ENCODE measurements at places on chromosomes 7 and 10.

DNA sequence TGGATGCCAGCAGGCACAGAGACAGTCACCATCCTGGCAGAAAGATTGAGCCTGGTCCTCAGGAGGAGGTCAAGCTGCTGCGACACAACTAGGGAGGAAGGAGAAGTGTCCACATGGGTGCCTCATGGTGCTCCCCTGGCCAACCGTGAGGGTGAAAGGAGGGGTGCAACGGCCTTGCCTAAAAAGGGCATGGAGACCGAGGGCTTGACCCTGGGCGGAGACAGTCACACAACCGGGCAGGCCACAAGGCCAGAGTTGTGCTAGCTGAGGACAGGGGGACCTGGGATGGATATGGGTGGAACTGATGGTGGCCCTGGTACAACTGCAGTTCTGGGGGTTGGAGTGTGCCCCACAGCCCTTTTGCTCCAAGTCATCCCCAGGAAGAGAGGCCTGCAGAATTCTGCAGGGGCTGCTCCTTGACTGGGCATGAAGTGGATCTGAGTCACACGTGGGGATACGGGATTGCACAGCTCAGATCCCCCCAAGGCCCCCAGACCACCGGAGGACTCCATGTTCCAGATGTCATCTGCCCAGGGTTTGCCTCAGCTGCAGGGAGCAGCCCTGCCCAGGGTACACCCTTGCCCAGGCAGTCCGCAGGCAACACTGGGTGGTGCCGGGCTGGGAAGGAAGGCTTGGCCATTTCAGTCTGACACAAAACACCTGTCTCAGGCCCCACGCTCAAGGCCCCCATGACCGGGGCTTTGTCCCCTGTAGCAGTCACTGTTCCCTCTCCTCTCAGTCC is 602.3 kb upstream of the MGMT start:
- DNase-seq: no peak

DNA sequence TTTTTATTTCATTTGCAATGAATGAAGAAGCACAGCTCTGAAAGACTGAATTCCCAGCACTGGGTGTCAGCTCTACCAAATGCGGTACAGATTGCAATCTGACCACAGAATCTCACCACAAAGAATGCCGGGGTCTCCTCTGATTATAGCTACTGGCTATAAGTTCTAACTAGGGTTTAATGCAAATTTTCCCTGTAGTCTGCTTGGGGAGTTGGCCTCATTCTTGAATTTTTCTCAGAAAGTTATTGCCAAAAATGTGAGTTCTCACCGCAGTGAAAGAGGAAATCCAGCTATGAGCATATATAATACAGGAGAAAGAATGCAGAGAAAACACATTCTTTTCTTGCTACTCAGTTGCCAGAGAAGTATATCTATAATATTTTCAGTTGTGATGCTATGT is 1255.7 kb upstream of the LRRTM3 start:
- no peak for DNase-seq

DNA sequence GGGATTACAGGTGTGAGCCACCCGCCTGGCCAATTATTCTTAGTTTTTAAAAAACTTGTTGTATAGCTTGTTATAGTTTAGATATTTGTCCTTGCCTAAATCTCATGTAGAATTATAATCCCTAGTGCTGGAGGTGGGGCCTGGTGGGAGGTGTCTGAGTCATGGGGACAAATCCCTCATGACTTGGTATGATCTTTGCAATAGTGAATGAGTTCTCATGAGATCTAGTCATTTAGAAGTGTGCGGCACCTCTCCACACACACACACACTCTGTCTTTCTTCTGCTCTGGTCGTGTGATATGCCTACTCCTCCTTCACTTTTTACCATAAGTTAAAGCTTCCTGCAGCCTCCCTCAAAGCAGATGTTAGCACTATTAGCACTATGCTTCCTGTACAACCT is 37.2 kb downstream of the FAM149B1 start:
- no peak for DNase-seq

DNA sequence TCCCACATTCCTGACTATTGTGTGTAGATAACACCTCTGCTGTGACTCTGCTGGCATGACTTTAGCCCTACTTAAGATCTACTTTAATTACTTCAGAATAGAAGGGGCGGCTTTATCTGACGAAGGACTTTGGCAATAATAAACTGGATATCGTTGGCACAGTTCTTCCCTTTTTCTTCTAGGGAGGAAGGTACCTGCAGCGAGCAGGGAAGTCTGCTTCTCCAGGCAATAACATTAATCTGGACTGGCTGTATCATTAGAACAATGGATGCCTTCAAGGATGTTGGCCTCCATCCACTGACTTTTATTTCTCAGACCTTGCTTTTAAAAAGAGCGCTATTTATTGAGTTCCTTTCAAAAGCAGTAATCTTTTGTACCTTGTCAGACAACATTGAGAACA is 172.6 kb upstream of the THSD7A start:
- DNase-seq: no peak
